ENCODE measurements at places on chromosomes 7 and 10. TPM values are rescaled to one million over a fixed set of nuclear protein-coding genes. Genes with fewer than 3 reads are reported as not detected.

- H3K4me3 ChIP-seq: no peak overlapping the region
- peaks cover 7% of the 10 kb centered on the region for H3K4me1 ChIP-seq
- DNase-seq: no peak
- no peaks in the 10 kb centered on the region for H3K36me3 ChIP-seq
- no peak overlapping the region for H3K27ac ChIP-seq
- peaks cover 22% of the 10 kb centered on the region for H3K27me3 ChIP-seq
Measured at GRCh38 chr10:100750291-100751210, 5.2 kb downstream of the PAX2 start.

- no peak overlapping the region for H3K4me3 ChIP-seq
- no peak for DNase-seq
- H3K4me1 ChIP-seq: peaks cover 35% of the 10 kb centered on the region
- H3K27me3 ChIP-seq: no peaks in the 10 kb centered on the region
- no peaks in the 10 kb centered on the region for H3K36me3 ChIP-seq
Measured at GRCh38 chr10:12188656-12189055, 7.0 kb downstream of the NUDT5 start.

DNA sequence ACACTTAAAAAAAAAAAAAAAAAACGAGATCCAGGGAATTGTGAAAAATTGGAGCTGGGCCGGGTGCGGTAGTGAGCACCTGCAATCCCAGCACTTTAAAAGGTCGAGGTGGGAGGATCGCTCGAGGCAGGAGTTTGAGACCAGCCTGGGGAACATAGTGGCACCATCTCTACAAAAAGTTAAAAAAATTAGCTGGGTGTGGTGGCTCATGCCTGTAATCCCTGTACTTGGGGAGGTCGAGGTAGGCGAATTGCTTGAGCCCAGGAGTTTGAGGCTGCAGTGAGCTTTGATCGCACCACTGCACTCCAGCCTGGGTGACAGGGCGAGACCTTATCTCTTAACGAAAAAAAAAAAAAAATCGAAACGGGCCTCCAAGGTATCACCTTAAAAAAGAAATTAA, 2.0 kb downstream of the CLDN4 start:
- H3K27ac ChIP-seq: no peak overlapping the region
- no peak overlapping the region for H3K4me3 ChIP-seq
- no peaks in the 10 kb centered on the region for H3K36me3 ChIP-seq
- H3K4me1 ChIP-seq: peaks cover under 1% of the 10 kb centered on the region

NRAP gene
- polyA plus RNA-seq: 0.12 TPM

DNA sequence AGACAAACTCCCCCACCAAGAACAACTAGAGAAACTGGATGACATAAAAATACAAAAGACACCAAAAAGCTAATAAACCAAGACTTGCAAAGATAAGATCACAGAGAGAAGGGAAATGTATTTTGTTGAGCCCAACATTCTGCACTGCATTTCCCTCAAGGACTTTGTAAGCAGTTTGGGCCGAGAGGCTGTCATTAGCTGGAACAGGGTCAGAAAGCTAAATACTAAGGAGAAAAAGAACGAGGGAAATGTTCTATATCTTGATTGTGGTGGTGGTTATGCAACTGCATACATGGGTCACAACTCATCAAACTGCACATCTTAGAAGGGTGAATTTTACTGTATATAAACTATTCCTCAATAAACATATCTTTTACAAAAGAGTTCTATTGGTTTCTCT, 315.0 kb downstream of the IPMK start:
- no peak overlapping the region for H3K27ac ChIP-seq
- no peak overlapping the region for H3K4me3 ChIP-seq
- H3K36me3 ChIP-seq: no peaks in the 10 kb centered on the region

TMEM178B gene
- polyA plus RNA-seq: not detected

GRCh38 chr10:79390551-79391229, 43.4 kb downstream of the PPIF start:
- H3K27me3 ChIP-seq: no peaks in the 10 kb centered on the region
- no peak overlapping the region for H3K4me3 ChIP-seq
- H3K36me3 ChIP-seq: peaks cover 6% of the 10 kb centered on the region
- H3K27ac ChIP-seq: no peak overlapping the region
- peaks cover 5% of the 10 kb centered on the region for H3K4me1 ChIP-seq

LRRTM3 gene
- polyA plus RNA-seq: not detected

DNA sequence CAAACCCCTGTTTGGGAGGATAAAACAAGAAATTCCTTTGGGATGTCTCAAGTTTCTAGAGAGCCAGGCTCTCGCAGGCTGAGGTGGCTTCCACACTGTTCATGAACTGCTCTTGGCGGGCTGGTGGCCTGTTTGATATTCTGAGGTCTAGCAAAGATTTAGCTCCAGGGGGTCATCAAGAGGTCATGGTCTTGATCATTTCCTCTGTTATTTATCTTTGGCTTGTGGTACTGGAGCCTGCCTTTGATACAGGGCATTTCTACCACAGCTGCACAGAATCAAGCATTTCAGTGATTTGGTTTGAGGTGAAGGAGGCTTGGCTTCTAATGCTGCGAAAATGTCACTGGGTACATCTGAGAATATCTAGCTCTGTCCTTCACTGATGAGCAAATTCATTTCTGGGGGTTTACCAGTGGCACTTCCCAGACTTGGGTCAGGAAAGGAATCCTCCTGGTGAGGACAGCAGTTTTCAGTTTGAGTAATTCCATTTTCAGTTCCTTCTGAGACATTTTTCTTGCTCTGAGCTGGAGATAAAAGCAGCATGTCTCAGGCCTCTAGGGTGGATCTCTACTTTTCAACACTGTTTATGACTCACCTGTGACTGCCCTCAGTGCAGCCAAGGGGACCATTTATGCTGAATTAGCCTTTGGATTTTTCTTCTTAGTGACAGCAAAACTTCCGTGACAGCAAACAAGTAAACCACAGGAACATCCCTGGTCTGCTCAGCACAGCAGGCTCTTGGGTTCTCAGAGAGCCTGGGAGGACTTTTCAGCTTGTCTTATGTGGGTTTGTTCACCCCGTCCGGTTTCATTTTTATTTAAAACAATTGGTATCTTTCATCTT, 312.0 kb downstream of the RNLS start:
- H3K4me1 ChIP-seq: no peaks in the 10 kb centered on the region
- H3K27ac ChIP-seq: no peak overlapping the region
- H3K36me3 ChIP-seq: no peaks in the 10 kb centered on the region
- DNase-seq: no peak

P4HA1 gene
- polyA plus RNA-seq: 6.1 TPM

- no peak overlapping the region for H3K27ac ChIP-seq
- DNase-seq: no peak
- H3K4me3 ChIP-seq: no peak overlapping the region
- no peaks in the 10 kb centered on the region for H3K36me3 ChIP-seq
- peaks cover 8% of the 10 kb centered on the region for H3K27me3 ChIP-seq
Measured at GRCh38 chr10:7572391-7572790, 94.4 kb downstream of the ITIH5 start.

- no peaks in the 10 kb centered on the region for H3K4me1 ChIP-seq
- H3K36me3 ChIP-seq: no peaks in the 10 kb centered on the region
- no peak overlapping the region for H3K4me3 ChIP-seq
- no peaks in the 10 kb centered on the region for H3K27me3 ChIP-seq
Measured at GRCh38 chr7:122750389-122750788, 47.7 kb upstream of the RNF148 start.

GRCh38 chr10:35208949-35209613, 82.4 kb downstream of the CREM start:
- no peak for DNase-seq
- no peaks in the 10 kb centered on the region for H3K36me3 ChIP-seq
- peak overlapping the region; percentile 70 for H3K27ac ChIP-seq

CCM2 gene
- 46.6 TPM for polyA plus RNA-seq

All from liver (tissue), 10 donors.